Kidney epithelial cell (primary cell): ENCODE measurements at places on chromosomes 11 and 22. TPM values are rescaled to one million over a fixed set of nuclear protein-coding genes. Genes with fewer than 3 reads are reported as not detected.

Gene OR10G4
- not detected in 2 replicates for total RNA-seq

Gene MYO18B
- total RNA-seq: not detected in 2 replicates

Gene ZBTB16
- total RNA-seq: 0.08 and 5.5 TPM in 2 replicates

Gene PHETA2
- 4.6 and 8.7 TPM in 2 replicates for total RNA-seq

Gene MS4A6E
- total RNA-seq: not detected in 2 replicates

Gene ASCL2
- total RNA-seq: 0.21 TPM in 1 of 2 replicates, not detected in the other

Gene UPK3A
- not detected in 2 replicates for total RNA-seq

Gene THYN1
- 77.1 and 89.4 TPM in 2 replicates for total RNA-seq

Gene LGALS12
- total RNA-seq: not detected in 2 replicates
